ENCODE measurements at places on chromosomes 5 and 9.
A peak's percentile ranks its signal among the peaks of the same experiment; 100 is the strongest.

GRCh38 chr9:70136632-70137031 lies 93.0 kb downstream of the MAMDC2 start:
- H3K27me3 ChIP-seq = no peaks in the 10 kb centered on the region
- peak; percentile 69 for DNase-seq
- no peak overlapping the region for H3K27ac ChIP-seq
- peaks cover 6% of the 10 kb centered on the region for H3K4me1 ChIP-seq

DNA sequence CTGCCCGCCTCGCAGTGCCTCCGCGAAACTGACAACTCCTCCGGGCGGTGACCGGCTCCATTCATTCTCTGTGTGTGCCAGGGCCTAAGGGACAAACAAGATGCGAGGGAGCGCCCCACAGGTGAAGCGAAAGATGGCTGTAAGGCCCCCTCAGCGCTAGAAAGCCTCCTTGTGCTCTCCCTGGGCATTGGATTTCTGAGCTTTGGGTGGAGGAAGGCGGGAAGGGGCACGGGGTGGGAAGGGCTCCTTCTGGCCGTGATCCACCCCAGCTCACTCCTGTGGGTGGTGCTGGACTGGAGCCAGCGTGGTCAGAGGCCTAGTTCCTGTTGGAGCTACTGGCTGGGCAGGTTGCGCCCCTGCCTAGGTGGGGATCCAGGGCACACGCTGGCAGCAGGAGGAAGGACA lies 943 bp downstream of the GALNT12 start:
- H3K27me3 ChIP-seq = peaks cover 12% of the 10 kb centered on the region
- DNase-seq = no peak
- peak overlapping the region; percentile 70 for H3K4me3 ChIP-seq
- no peak overlapping the region for H3K27ac ChIP-seq
- no peaks in the 10 kb centered on the region for H3K36me3 ChIP-seq
- peaks cover 22% of the 10 kb centered on the region for H3K4me1 ChIP-seq

GRCh38 chr5:107253246-107253645 lies 417.5 kb downstream of the EFNA5 start:
- no peaks in the 10 kb centered on the region for H3K27me3 ChIP-seq
- H3K36me3 ChIP-seq = no peaks in the 10 kb centered on the region
- no peaks in the 10 kb centered on the region for H3K4me1 ChIP-seq

DNA sequence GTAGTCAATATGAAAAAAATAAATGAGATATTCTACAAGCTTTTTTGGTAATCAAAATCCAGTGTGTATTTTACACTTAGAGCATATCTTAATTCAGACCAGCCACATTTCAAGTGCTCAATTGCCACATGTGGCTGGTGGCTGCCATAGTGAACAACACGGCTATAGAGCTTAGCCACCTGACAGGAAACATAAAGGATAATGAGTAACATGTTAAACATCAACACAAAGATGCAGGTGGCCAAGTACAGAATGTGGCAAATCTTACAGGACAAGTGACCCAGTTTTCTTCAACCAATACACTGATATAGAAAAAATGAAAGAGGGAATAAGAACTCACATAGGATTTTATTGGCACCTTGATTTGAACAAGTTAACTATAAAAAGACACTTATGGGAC lies 61.4 kb downstream of the KIF24 start:
- no peak overlapping the region for H3K4me3 ChIP-seq
- H3K27me3 ChIP-seq = no peaks in the 10 kb centered on the region
- no peak for DNase-seq
- H3K4me1 ChIP-seq = no peaks in the 10 kb centered on the region
- H3K36me3 ChIP-seq = no peaks in the 10 kb centered on the region

- H3K27me3 ChIP-seq = no peaks in the 10 kb centered on the region
- no peak overlapping the region for H3K4me3 ChIP-seq
- no peak for DNase-seq
- no peak overlapping the region for H3K27ac ChIP-seq
Measured at GRCh38 chr5:63726496-63726895, 235.7 kb downstream of the HTR1A start.

DNA sequence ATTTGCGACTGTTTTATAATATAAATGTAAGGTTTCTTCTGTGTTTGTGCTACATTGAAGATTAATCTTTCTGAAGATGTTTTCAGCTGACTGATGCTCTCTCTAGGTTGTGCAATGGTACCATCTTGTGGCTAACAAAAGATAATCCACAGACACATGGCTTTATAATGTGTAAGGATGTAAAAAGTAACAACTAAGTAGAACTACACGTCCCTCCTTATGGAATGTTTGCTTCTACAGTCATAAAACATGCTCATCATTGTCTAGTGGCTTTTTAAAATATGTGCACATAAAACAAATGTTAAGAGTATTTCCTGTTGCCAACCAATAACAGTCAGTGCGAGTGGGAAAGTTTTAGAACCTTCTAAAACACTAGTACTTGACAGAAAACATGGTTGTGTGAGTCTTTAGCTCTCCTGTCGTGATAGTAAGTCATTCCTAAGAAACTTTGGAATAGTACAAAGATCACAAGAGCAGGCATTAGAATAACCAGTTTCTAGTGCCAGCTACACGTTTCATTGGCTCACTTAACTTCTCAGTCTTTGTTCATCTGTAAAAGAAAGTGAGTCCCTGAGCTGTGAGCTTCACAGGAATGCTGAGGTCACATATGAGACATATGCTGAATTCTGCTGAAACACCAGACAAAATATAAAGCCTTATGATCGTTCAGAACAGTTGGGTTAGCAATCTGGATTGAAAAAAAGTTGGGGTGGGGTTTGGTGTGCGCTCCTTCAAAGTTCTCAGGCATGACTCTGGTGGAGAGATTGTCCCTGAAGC lies 75.7 kb upstream of the GLIS3 start:
- no peak overlapping the region for H3K27ac ChIP-seq
- H3K4me3 ChIP-seq = no peak overlapping the region
- peaks cover 8% of the 10 kb centered on the region for H3K27me3 ChIP-seq
- DNase-seq = peak; percentile 82

DNA sequence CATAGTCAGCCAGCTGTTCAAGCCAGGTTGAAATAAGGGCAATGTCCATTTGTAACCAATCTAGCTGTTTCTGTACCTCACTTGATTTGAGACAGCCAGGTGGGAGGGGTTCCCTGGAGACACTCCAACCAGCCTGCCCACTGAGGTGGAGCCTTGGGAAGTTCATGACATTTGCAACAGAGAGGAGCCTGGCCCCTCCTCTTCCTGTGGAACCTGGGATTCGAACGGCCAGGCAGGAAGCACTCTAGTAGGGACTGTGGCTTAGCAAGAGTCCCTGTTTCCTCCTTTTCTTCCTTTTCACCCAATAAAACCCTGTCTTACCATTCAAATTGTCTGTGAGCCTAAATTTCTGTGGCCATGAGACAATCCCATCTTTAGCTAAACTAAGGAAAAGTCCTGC lies 312.3 kb upstream of the NMUR2 start:
- DNase-seq = no peak
- H3K4me1 ChIP-seq = no peaks in the 10 kb centered on the region
- H3K27ac ChIP-seq = no peak overlapping the region
- no peaks in the 10 kb centered on the region for H3K27me3 ChIP-seq
- H3K36me3 ChIP-seq = no peaks in the 10 kb centered on the region

DNA sequence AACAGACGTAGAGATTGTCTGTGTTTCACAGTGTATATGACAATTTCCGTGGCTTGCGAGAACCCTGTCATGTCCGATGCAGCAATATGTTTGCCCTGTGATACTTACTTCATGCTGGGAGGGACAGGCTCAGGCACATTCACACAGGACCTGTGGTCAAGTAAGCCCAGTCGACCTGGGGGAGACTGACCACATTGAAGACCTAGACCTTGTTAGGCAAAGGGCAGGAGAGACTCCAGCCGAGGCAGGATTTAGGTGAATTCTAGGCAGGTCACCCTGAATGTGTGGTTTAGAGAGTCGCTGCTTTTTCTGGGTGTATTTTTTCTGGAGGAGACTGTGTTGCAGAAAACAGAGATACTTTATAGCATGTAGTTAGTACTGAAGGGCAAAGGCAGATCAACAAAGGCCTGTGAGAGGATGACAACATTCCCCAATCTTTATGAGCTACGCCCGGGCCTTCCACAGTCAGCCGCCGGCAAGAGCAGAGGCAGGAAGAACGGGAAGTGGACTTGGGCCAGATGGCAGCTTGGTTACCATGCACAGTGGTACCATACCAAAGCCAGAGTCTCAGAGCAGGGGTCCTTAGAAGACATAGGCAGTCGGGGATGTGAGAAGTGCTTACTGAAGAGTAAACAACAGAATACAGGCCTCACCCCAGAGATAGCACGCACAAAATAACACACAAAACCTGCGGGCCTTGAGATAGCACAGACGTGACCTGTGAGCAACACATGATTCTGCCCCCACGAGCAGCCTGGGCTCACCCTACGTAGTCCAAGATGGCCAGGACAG lies 220.7 kb downstream of the CACNA1B start:
- H3K27me3 ChIP-seq = no peaks in the 10 kb centered on the region
- no peak overlapping the region for H3K27ac ChIP-seq
- H3K36me3 ChIP-seq = no peaks in the 10 kb centered on the region
- H3K4me3 ChIP-seq = no peak overlapping the region

GRCh38 chr9:100099722-100100042 lies 639 bp downstream of the INVS start:
- peaks cover 5% of the 10 kb centered on the region for H3K36me3 ChIP-seq
- H3K27ac ChIP-seq = peak overlapping the region; percentile 54
- no peak for DNase-seq

- peaks cover 13% of the 10 kb centered on the region for H3K27me3 ChIP-seq
- no peak overlapping the region for H3K4me3 ChIP-seq
- H3K27ac ChIP-seq = peak overlapping the region; percentile 5
- H3K4me1 ChIP-seq = peaks cover 6% of the 10 kb centered on the region
Measured at GRCh38 chr9:137482094-137482781, 23.1 kb upstream of the NSMF start.

DNA sequence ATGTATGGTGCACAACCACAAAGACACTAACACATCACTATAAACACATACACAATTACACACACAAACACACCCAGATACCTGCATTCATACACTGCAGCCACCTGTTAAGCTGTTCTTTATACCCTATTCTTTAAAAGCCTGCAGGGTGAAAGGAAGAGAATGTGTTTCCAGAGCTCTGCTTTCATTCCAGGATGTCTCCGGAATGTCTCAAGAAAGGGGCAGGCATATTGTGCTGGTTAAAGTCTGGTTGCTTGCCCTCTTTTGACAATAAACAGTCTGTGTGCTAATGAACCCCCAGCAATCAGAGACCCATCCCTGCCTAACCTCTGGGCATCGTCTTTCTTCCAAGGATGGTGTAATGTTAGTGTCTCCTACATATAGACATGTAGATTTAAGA lies 181.6 kb downstream of the EPB41L4A start:
- no peak overlapping the region for H3K27ac ChIP-seq
- no peaks in the 10 kb centered on the region for H3K27me3 ChIP-seq
- no peak overlapping the region for H3K4me3 ChIP-seq
- no peaks in the 10 kb centered on the region for H3K36me3 ChIP-seq

GRCh38 chr9:86043999-86044398 lies 55.4 kb downstream of the GOLM1 start:
- H3K36me3 ChIP-seq = peaks cover 3% of the 10 kb centered on the region
- no peaks in the 10 kb centered on the region for H3K27me3 ChIP-seq
- no peak for DNase-seq
- H3K4me3 ChIP-seq = no peak overlapping the region
- H3K4me1 ChIP-seq = peaks cover 5% of the 10 kb centered on the region

GRCh38 chr5:175866377-175866907 lies 4.9 kb upstream of the CPLX2 start:
- no peaks in the 10 kb centered on the region for H3K36me3 ChIP-seq
- no peak overlapping the region for H3K4me3 ChIP-seq
- H3K27me3 ChIP-seq = peaks cover 2% of the 10 kb centered on the region

- H3K27me3 ChIP-seq = no peaks in the 10 kb centered on the region
- no peak for DNase-seq
- peaks cover 36% of the 10 kb centered on the region for H3K4me1 ChIP-seq
- H3K27ac ChIP-seq = peak overlapping the region; percentile 24
- peaks cover 3% of the 10 kb centered on the region for H3K36me3 ChIP-seq
Measured at GRCh38 chr9:114384836-114385396, 2.9 kb downstream of the AKNA start.

GRCh38 chr5:160211352-160211751 lies 18.0 kb upstream of the FABP6 start:
- no peak overlapping the region for H3K27ac ChIP-seq
- no peak overlapping the region for H3K4me3 ChIP-seq
- H3K4me1 ChIP-seq = no peaks in the 10 kb centered on the region
- peaks cover 13% of the 10 kb centered on the region for H3K27me3 ChIP-seq
- H3K36me3 ChIP-seq = no peaks in the 10 kb centered on the region

- H3K4me3 ChIP-seq = no peak overlapping the region
- H3K27ac ChIP-seq = no peak overlapping the region
- no peak for DNase-seq
- H3K4me1 ChIP-seq = no peaks in the 10 kb centered on the region
- no peaks in the 10 kb centered on the region for H3K36me3 ChIP-seq
- H3K27me3 ChIP-seq = no peaks in the 10 kb centered on the region
Measured at GRCh38 chr5:30693326-30693725, 500.2 kb upstream of the CDH6 start.

GRCh38 chr9:84403288-84403687 lies 62.7 kb upstream of the SLC28A3 start:
- H3K27ac ChIP-seq = no peak overlapping the region
- no peak for DNase-seq
- H3K4me1 ChIP-seq = no peaks in the 10 kb centered on the region
- no peaks in the 10 kb centered on the region for H3K27me3 ChIP-seq
- H3K36me3 ChIP-seq = no peaks in the 10 kb centered on the region
- no peak overlapping the region for H3K4me3 ChIP-seq

DNA sequence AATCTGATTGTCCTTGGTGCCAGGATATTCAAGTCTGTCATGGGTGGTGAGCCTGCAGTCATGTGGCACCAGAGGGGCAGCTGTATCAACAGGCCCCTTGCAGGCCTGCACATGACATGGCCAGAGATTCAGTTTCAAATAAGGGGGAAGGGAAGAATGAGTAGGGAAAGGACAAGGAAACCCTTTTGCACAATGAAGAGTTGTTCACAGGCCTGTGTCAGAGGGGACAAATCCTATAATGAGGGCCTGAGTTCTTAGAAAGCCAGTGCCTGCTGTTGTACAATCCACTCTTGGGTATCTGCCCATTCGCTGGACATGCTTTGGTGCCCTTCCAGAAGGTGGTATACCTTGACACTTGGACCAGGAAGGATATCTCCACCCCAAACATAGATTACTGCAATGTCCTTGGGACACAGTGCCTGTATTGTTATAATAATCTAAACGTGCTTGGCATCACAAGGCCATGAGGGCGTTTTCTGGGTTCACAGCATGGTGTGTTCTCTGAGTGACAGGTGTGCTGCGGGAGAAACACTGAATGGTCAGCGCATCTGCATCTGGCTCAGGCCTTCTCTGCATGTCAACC lies 1.9 kb upstream of the TMEM171 start:
- DNase-seq = no peak
- peaks cover 4% of the 10 kb centered on the region for H3K27me3 ChIP-seq
- H3K27ac ChIP-seq = no peak overlapping the region
- H3K4me1 ChIP-seq = peaks cover 15% of the 10 kb centered on the region
- H3K36me3 ChIP-seq = no peaks in the 10 kb centered on the region
